ENCODE measurements at places on chromosomes 7 and 10. TPM values are rescaled to one million over a fixed set of nuclear protein-coding genes. Genes with fewer than 3 reads are reported as not detected.

WEE2 gene
- total RNA-seq = not detected

FAM25C gene
- not detected for total RNA-seq

ABCB1 gene
- 0.29 TPM for total RNA-seq

OPN4 gene
- not detected for total RNA-seq

LRWD1 gene
- total RNA-seq = 13.9 TPM

All from cardiac ventricle fibroblast (primary cell).